Activated CD4-positive, alpha-beta T cell treated with anti-CD3 and anti-CD28 coated beads, Interleukin-2, Interleukin-4, amounts not matched to agents 100 ng/mL and 50 ng/mL, durations not matched to agents 16 hours and 8 hours (primary cell): ENCODE measurements at places on chromosomes 3 and 15.

DNA sequence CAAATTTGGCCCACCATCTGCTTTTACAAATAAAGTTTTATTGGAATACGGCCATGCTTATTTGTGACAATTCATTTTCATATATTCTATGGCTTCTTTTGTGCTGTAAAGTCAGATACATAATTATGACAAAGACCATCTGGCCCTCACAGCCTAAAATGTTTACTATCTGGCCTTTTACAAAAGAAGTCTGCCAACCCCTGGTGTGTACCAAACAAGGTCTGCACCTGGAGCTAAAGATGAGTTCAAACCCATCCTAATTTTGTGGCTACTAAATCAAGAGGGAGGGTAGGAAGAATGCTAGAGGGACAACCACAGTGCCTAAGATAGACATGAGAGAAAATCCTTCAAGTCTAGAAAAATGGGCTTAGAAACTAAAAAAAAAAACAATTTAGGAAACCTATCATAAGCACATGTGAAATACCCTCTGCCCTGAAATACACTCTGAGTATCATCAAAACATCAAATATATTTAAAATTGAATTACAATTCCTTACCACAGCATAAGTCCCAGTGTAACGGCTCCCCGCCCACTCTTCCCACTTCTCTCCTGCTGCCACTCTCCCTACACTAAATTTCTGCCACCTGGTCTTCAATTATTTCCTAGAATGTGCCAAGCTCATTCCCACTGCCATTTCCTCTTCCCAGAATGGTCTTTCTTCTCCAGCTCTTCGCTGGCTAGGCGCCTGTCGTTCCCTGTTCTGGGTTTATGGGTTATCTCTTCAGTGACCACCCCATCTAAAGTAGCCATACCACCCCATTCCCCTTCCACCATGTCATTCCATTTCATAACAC, 950.7 kb upstream of the CFAP20DC start:
- DNase-seq: no peak

DNA sequence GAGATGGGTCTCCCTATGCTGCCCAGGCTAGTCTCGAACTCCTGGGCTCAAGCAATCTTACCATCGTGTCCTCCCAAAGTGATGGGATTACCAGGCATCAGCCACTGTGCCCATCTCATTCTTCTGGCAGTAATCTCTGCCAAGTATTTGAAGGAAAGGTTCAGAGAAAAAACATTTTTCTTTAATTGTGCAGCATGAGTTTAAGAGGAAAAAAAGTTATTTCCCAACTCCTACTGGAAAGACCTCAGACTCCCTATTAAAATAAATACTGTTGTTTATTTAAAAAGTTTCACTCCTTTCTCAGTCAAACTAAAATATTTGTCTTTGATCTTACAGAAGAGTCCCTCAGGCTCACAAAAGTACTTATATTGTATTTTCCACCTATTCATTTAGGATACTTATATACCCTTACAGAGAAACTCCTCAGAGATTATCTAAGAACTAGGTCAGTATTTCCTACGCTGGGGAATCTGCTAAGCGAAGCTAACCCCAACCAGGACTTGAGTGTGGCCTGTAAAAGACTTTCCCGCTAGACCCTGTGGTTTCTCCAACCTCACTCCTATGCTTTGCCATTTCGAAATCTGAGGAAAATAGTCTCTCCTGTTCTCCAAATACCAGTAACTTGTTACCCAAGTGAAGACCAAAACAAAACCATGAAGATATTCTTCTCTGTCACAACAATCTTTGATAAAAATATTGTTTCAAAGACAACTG, 28.7 kb downstream of the WWTR1 start:
- no peak for DNase-seq

GRCh38 chr3:109432833-109433232, 95.5 kb upstream of the DPPA4 start:
- DNase-seq: no peak

GRCh38 chr15:47364230-47365141, 352.8 kb upstream of the SEMA6D start:
- DNase-seq: no peak

DNA sequence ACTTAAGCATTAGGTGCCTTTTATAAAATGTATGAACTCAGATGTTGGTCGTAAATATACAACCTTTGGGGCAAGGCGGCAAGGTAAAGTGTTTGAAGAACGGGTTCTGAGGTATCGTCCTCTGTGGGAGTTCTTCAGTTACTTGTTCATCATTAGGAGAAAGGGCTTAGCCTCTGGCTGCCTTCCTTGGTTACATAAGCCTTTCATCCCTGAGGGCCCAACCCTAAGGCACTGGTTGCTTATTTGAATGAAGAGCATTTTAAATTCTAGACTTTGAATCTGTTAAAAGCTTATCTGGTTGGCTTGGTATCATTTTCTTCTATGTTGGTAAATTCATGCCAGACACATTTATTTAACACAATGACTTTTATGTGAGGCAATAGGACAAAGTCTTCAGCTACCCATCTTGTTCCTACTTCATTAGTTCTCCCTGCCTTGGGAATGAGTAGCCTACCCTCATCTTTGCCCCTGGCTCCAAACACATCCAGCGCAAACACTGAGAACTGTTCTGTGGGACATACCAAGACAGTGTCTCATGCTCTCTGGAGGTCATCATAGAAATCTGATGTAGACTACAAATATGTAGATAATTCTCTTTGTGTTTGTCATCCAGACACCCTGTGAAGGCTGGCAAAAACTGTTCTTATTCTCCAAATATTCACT, 12.4 kb upstream of the CCDC80 start:
- DNase-seq: no peak

DNA sequence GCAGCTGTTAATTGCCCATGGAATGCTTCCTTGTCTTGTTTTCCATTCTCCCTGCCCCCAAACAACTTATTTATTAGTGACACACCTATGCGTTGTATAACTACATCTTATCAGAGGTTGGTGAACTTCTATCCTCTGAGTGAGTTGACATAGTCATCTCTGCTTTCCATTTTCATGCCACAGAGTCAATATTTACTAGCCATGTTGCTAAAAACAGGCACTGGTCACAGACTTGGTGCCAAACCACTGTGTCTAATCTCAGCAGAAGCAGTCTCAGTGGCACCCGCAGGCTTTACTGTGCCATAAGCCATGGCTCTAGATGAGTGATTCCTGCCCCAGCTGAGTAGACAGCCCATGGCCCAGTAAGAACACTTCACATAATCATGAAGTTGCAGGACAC, 26.5 kb downstream of the DAPK2 start:
- no peak for DNase-seq

DNA sequence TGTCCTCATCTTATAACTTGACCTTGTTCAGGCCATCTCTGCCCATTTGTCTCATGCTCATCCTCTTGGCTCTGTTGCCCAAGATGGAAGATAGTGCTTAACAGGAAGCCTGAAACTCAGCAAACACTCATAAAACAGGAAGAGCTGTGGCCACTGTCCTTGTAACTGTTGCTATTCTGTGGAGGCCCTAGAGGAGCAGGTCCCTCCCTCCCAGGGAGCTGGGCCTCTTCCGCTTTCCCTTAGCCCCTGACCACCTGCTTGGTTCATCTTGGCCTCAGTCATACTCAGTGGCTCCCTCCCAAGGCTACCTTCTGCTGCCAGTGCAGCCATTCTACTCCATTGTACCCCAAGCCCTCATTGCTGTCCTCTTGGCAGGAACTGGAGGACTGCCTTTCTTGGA, 3.5 kb downstream of the MAPKAPK3 start:
- no peak for DNase-seq

- DNase-seq: no peak
Measured at GRCh38 chr15:71677766-71678165, 132.6 kb upstream of the NR2E3 start.

- no peak for DNase-seq
Measured at GRCh38 chr15:42364529-42364928, 5.2 kb downstream of the CAPN3 start.

DNA sequence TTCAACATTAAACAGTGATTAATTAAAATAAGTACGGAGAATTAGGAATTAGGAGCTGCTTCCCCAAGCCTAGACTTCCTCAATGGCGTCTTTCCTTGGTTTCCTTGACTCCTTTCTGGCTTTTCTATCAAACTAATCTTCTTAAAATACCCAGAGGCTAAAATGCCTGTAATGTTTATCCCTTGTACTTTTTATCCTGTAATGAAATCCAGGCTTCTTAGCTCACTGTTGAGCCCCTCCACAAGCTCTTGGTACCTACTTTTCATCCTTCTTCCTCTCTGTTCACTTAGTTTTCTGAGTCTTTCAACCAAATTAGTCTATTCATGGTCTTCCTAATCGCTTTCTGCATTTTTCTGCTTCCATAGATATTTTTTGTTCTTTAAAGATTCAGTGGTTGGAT, 6.9 kb upstream of the UBE2E1 start:
- DNase-seq: no peak

DNA sequence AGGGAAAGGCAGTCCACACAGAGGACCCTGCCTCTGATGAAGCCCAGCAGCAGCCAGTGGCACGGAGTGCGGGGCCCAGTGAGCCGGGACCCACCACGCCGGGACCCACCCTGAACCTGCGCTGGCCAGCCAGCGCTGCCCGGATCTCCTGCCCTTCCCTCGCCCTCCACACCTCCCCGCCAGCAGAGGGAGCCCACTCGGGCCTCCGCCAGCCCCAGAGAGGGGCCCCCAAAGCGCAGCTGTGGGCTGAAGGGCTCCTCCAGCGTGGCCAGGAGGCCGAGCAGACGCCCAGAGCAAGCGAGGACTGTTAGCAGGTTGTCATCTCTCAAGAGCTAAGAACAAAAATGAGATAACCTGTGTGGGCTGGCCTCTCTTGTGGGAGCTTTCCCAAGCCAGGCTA, 81.3 kb upstream of the ATP10A start:
- no peak for DNase-seq

- DNase-seq: no peak
Measured at GRCh38 chr3:185846037-185846436, 21.2 kb upstream of the IGF2BP2 start.

DNA sequence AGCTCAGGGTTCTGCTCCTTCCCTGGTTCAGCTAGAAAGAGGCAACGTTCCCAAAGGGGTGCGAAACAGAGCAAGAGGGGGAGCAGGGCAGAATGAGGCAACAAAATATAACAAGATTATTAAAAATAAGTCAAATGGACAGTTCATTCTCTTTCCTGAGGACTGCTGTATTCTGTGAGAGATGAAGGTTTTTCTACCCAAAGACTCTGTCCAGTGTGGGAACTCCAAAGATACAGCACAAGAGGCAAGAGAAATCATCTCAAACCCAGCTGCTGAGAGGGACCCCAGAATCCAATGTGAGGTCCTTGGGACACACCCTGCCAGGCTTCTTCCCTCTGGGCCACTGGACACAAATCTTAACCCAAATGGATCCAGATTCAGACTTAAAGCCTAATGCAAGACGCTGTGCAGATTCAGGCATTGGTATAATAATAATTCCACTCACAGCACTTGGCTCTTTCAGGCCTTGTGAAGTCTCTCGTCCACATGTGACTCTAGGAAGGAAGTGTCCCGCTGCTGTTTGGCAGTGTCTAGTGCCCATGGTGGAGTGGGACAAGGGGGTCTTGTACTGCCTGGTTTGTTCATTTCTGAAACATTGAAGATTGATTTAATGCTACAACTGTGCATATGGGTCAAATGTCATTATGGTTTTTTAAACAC, 14.5 kb upstream of the ARHGAP31 start:
- no peak for DNase-seq
